ENCODE measurements at places on chromosomes 3 and 15. TPM values are rescaled to one million over a fixed set of nuclear protein-coding genes. Genes with fewer than 3 reads are reported as not detected.

Gene HRG
- total RNA-seq, result not detected

Gene TMEM207
- total RNA-seq, result not detected

Gene KLHL6
- 2.8 TPM for total RNA-seq

Gene CHRNA3
- not detected for total RNA-seq

Gene DAZL
- not detected for total RNA-seq

Gene ZNF501
- total RNA-seq, result 8.3 TPM

Gene MAP1A
- total RNA-seq, result 21.9 TPM

Gene ZSCAN29
- 32.6 TPM for total RNA-seq

Gene BCL2A1
- 2.1 TPM for total RNA-seq

Gene CEP97
- 11.2 TPM for total RNA-seq

Gene PCSK6
- 8.5 TPM for total RNA-seq

Gene CHRFAM7A
- 0.39 TPM for total RNA-seq

Gene APPL1
- 32.8 TPM for total RNA-seq

Gene ISY1
- total RNA-seq, result 14.1 TPM

Gene PGBD4
- total RNA-seq, result 0.90 TPM

Gene SCG3
- not detected for total RNA-seq

All from tibial nerve (tissue), 4 donors.